ENCODE measurements at places on chromosomes 2 and 18.
A peak's percentile ranks its signal among the peaks of the same experiment; 100 is the strongest.

DNA sequence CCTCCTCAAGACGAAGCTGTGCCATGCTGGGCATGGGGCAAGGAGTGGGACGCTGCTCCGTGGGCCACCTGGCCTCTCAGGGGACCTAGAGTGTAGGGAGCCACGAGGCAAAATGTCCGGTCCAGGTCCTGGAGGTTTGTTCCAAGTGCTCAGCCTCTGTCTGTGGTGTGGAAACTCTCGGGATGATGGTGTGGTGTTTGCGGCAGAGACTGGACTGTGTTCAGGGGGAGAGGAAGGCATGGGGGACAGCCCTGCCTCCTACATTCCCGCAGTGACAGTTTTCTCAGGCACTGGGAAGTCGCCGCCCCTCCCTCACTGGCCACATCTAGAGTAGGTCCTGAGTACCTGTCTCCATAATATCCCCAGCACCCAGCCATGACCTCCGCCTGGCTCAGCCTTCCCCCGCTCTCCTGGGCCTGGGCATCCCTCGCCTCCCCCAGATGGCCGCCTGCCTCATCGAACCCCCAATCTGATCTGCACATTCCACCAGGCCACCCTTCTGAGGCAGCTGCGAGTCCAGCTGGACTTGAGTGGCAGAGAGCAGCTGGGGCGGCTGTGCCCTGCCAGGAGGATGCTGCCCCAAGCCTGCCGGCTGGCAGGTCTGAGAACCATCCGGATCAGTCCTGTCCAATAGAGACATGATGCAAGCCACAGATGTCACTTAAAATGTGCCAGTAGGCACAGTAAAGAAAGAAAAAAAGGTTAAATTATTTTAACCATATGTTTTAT lies 6.2 kb downstream of the KCNIP3 start:
- no peak for DNase-seq

DNA sequence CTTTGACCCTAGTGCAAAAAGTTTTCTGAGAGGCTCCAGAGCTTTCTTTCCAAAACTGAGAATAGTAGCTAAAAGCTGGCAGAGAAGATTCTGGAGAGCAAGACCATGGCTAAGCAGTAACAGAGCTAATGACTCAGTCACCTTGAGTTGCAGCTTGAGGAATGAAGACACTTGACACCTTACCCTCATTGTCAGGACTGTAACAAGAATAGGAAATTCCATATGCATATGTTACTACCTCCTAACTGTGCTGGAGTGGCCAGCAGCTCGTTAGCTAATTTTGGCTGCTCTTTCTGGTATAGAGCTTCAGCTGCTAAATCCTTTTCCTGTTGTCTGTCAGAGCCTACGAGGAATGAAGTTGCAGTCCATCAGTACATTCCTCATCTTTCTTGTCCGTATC lies 68.6 kb upstream of the LHCGR start:
- DNase-seq = no peak

- DNase-seq = no peak
These were observed 686.8 kb upstream of the SALL3 start for GRCh38 chr18:78292618-78293380.

- no peak for DNase-seq
These were observed 21.2 kb downstream of the E2F6 start for GRCh38 chr2:11444737-11445136.

DNA sequence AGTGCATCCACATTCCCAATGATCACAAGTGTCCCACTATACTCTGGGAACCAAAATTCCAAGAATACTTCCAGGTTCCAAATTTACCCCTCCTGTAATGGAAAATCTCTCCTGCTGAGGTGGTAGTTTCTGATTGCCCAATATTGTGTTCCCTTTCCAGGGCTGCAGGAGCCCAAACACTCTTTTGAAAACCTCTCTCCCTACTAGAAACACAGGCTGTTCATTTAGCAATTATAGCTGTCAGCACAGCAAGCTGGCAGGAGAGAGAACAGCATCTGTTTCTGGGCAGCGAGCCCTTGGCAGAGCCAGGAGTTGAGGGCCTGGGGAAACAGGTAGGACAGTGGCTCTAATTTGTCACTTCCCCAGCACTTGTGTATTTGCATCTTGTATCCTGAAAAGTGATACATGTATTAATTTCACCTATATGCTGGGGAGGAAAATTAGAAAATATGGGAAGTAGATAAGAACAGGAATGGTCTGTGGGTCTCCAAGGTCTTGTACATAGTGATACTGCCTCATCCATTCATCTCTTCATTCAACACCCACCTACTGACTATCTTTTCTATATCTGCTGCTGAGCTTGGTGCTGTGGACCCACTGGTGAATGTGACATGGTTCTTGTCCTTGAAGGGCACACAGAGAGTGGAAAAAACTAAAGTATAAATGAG lies 16.9 kb upstream of the PAIP2B start:
- DNase-seq = no peak

GRCh38 chr2:144990661-144991060 lies 470.7 kb upstream of the ZEB2 start:
- no peak for DNase-seq

DNA sequence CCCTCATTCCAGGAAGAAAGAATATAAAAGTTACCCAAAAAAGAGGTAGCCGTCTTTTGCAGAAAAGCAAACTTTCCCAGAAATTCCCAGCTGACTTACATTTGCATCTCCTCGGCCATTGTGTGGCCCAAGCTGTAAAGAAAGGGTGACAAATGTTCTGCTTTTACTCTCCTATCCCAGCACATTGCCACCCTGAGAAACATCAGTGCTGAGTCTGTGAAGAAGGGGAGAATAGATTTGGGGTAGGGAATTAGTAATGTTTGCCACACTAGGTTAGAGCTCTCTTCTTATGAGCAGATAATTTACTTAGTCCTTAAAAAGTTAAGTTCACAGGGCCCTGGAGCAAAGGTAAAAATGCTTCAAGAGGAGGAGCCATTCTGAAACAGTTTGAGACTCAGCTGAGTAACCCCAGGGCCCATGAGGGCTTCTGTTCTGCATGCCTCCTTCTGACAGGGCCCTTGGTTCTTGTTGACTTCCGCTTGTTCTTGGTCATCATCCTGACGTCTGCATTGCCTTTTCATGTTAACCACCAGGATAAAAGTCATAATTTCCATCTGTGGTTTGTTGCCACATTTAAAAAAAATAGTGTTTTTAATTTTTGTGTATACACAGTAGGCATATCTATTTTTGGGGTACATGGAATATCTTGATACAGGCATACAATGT lies 550.7 kb downstream of the RNF144A start:
- no peak for DNase-seq

- DNase-seq = no peak
These were observed 168.2 kb upstream of the ALPP start for GRCh38 chr2:232210306-232210705.

- DNase-seq = peak; percentile 90
These were observed 37.3 kb downstream of the RHBDD1 start for GRCh38 chr2:226873051-226873620.

DNA sequence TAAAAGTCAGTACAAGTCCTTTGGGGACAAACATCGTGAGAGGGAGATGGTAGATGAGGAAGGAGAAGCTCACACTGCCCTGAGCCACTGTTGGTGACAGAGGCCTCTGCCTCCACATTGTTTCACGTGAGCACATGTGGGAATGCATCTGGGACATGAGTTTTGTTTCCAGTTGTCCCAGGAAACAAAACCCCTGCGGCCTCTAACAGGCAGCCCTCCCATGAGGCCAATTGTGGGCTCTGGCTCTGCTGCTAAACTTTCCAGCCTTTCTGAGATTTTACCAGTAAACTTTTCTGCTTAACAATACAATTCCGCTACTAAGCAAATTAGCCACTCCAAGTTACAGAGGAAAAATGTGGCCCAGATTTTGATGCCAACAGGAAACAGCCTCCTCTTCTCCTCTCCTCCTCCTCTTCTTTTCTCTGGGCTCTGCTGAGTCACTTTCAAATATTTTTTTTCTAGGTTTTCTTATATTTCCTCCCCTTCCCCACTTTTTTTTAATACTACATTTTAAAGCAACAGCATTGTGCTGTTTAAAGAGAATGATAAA lies 23.4 kb upstream of the LRRC30 start:
- DNase-seq = no peak

GRCh38 chr2:98503481-98504105 lies 58.9 kb downstream of the INPP4A start:
- no peak for DNase-seq

GRCh38 chr2:137254052-137254451 lies 488.7 kb downstream of the THSD7B start:
- no peak for DNase-seq

GRCh38 chr2:120745420-120746111 lies 9.9 kb downstream of the GLI2 start:
- no peak for DNase-seq

GRCh38 chr2:113818382-113818951 lies 62.0 kb upstream of the SLC35F5 start:
- no peak for DNase-seq

GRCh38 chr18:6414723-6415417 lies at the start of gene L3MBTL4:
Gene L3MBTL4, minus strand, starts transcription at chr18:6414911. Its CDS starts 103,286 bp downstream, at chr18:6311625.
- no peak for DNase-seq

GRCh38 chr2:71736986-71737385 lies 283.6 kb downstream of the DYSF start:
- no peak for DNase-seq

GRCh38 chr18:59145055-59145454 lies 5.4 kb downstream of the SEC11C start:
- no peak for DNase-seq

DNA sequence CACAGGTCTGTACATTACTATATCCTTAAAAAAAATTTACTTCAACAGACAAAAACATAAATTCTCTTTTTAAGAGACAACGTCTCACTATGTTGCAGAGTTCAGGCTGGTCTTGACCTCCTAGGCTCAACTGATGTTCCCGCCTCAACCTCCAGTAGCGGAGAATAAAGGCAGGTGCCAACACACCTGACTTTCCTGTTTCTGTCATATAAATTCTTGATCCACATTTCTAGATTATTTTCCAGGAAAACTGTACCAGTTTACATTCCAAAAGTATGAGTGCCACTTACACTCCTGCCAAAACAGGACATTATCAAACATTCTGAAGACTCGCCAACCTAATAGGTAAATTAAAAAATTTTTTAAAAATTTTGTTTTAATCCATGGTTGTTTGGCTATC lies 48.6 kb downstream of the PUM2 start:
- DNase-seq = no peak

DNA sequence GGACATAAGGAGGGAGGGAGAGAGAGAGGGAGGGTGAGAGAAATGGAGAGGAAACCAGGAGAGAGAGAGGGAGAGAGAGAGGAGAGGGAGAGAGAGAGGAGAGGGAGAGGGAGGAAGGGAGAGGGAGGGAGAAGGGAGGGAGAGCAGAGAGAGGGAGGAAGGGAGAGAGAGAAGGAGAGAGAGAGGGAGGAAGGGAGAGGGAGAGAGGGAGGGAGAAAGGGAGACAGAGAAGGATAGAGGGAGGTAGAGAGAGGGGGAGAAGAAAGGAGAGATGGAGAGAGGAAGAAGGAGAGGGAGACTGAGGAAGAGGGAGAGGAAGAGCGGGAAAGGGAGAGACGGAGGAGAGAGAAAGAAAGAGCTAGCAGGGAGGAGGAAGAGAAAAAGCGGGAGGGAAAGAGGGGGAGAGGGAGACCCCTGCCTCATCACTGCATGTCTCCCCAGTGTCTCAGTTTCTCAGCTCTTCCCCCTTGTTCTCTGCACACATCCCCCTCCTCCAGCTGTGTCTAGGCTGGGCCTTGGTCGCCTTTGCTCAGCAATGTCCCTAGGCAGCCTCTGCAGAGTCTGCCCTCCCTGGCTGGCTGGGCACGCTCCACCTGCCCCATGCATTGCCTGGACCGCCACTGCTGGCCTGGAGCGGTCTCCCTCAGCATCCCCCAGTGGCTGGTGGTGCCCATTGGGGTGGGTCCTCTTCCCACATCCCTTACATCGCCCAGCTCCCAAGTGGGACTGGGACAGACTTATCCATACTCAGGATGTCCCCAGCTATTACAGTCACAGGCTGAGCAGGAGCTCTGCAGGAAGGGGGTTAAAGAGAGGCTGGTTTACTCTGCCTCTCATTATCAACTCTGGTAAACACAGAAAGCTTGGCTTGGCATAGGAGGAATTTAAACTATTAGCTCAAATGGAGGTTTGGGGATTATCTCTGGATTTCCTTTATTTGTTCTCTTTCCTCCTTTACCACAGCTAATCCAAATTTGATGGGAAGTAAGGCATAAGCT lies 85.7 kb upstream of the APCDD1 start:
- DNase-seq = no peak

DNA sequence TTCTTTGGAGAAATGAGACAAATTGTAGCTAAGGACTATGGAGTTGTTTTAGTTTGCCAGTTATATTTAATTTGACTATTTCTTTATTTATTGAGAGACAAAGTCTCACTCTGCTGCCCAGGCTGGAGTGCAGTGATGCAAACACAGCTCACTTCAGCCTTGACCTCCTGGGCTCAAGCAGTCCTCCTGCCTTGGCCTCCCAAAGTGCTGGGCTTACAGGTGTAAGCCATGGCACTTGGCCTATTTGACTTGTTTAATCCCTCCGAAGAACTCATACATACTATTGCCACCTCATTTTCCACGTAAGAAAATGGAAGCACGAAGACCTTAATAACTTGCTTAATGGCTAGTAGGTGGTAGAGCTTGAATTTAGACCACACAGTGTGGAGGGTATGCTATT lies 988 bp upstream of the RNF144A start:
- DNase-seq = no peak

GRCh38 chr2:167253025-167253424 lies 364.7 kb downstream of the XIRP2 start:
- no peak for DNase-seq

GRCh38 chr2:27174638-27175037 lies 25.8 kb downstream of the TCF23 start:
- no peak for DNase-seq

- DNase-seq = no peak
These were observed 12.4 kb downstream of the TFCP2L1 start for GRCh38 chr2:121272596-121272995.

- no peak for DNase-seq
These were observed 1260.9 kb downstream of the LRP1B start for GRCh38 chr2:140869925-140870324.

DNA sequence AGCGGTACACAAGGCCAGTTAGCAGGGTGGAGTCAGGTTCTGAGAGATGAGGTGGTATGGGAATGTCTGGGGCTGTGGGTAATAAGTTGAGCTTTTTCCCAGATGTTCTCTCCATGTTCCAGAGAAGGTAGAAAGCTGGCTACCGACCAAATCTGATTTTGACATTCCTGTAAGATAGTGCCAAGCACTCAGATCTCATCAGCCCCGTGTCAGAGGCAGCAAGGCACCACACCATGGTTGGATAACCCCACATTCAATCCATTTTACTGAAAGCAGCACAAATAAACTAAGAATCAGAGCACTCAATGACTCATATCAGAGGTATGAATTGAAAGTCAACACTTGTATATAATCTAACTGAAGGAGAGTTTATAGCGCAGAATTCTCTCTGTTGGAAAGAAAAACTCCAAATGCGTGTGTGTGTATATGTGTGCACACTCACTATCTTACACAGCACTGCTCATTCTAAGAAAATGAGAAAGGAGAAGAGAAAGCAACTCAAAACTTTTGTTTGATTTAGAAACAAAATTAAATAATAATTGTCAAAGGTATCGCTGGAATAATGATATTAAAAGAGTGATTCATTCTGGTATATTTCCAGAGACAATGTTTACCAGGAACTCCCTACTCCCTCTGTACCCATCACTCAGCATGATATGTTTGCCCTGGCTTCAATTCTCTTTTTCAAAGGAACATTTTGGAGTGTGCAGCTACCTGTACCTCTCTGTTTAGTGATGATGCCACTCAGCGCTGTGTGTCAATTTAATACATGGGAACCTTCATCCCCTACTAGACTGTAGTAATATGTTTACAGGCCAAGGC lies 375.1 kb upstream of the ID2 start:
- no peak for DNase-seq

- DNase-seq = no peak
These were observed 70.4 kb upstream of the ST3GAL5 start for GRCh38 chr2:85959185-85959584.

- DNase-seq = no peak
These were observed 2.0 kb upstream of the SMYD5 start for GRCh38 chr2:73212098-73212447.

Data from NB4 (cell line).